ENCODE measurements at places on chromosomes 1 and 21. TPM values are rescaled to one million over a fixed set of nuclear protein-coding genes. Genes with fewer than 3 reads are reported as not detected.

The IL12RB2 gene
- polyA plus RNA-seq: 0.92 TPM

The SCAMP3 gene
- 27.7 TPM for polyA plus RNA-seq

DNA sequence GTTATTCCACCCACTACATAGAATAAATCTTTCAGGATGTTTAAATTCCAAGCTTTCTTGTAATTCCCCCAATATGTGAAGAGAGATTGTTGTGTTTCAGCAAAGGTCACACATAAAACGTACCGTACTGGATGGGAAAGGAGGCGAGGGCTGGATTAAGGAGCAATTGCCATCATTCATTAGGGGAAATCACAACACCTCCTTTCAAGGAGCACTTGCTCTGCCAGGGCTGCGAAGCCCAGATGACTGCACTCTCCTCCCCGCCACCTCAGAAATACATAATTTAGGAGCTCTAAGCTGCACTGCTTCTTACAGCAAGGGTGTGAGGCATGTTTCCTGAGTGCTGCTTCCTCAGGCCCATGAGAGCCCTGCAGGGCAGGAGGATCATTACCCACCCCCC, 29.6 kb downstream of the MATN1 start:
- no peaks in the 10 kb centered on the region for H3K36me3 ChIP-seq
- DNase-seq: no peak
- no peak overlapping the region for H3K27ac ChIP-seq
- H3K4me1 ChIP-seq: no peaks in the 10 kb centered on the region
- no peak overlapping the region for H3K4me3 ChIP-seq

The HHIPL2 gene
- 1.3 TPM for polyA plus RNA-seq

DNA sequence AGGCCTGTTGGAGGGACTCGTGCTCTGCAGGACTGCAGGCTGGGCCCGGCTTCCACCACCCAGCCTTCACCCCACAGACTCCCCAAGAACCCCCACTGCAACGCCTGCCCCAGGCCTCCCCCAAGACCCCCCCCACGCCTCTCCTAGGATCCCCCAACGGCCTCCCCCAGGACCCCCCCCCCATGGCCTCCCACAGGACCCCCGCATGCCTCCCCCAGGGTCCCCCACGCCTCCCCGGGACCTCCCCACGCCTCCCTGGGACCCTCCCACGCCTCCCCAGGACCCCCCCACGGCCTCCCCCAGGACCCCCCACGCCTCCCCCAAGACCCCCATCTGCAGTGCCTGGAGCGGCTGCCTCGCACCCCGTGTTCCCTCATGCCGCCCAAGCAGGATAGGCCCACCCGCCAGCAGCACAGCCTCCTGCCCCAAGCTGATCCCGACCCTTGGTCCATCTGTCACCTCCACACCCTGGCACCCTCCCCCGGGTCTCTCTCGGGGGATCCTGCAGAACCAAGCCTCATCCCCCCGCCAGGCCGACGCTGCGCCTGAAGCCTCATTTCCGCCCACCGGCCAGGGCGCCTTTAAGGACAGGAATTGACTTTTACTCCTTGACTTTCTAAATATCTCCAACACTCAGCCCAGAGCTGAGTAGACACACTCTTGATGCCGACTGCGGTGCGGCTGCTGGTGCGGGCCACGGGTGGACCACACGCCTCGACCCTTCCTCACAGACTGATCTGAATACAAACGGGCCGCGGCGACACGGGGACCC, 14.1 kb upstream of the RNF223 start:
- H3K27me3 ChIP-seq: no peaks in the 10 kb centered on the region
- H3K36me3 ChIP-seq: no peaks in the 10 kb centered on the region
- H3K4me3 ChIP-seq: no peak overlapping the region
- H3K27ac ChIP-seq: no peak overlapping the region

The NPHS2 gene
- not detected for polyA plus RNA-seq

Measured in pancreas (tissue), 10 donors.